ACHN (cell line): ENCODE measurements at places on chromosomes 5 and 9.

GRCh38 chr9:96217754-96218693 is 84.0 kb downstream of the HSD17B3 start:
- DNase-seq = peak; percentile 50

DNA sequence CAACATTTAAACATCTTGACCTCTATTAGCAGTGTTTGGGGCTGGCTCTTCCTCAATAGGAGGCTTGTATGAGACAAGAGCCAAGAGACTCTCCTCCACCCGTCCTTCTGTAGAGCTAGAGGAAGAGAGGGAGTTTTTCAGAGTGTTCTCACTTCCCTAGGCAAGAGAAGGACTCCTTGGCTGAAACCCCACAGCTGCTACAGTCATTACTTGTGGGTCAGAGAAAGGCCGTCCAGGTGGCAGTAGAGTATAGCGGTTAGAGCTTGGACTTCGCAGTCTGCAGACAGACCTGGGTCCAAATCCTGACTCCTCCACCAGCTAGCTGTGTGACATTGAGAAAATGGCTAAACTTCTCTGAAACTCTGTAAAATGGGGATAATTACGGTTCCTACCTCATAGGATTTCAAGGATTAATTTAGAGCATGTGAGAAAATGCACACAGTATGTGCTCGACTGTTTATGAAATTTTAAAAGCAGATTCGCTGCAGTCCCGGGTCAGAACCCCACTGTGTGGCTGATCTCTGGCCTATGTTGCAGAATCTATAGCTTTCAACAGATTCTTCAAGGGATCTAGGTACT is 80.8 kb upstream of the ARAP3 start:
- DNase-seq = no peak

GRCh38 chr5:43396762-43397304 is 15.4 kb downstream of the CCL28 start:
- DNase-seq = peak; percentile 51

GRCh38 chr9:90301277-90301653 is 341.4 kb downstream of the DIRAS2 start:
- DNase-seq = peak; percentile 89

- DNase-seq = no peak
These were observed 41.1 kb upstream of the TCF7 start for GRCh38 chr5:134073404-134073803.

DNA sequence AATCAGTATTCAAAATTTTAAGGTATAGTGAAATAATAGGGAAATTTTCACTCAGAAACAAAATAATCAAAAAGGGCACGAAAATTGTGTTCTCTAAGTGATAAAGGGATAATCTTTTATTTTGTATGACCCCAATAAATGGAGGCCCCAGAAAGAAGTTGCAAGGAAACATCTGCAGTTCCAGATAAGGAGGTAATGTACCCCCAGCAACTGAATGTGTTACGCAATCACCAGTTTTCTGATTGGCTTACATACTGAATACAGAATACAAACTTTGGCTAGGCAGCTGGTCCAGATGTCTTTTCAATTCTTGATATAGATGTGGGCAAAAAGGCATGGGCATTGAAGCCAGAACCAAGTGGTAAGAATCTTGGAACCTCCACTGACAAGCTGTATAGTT is 1.7 kb upstream of the TOPORS start:
- DNase-seq = no peak

DNA sequence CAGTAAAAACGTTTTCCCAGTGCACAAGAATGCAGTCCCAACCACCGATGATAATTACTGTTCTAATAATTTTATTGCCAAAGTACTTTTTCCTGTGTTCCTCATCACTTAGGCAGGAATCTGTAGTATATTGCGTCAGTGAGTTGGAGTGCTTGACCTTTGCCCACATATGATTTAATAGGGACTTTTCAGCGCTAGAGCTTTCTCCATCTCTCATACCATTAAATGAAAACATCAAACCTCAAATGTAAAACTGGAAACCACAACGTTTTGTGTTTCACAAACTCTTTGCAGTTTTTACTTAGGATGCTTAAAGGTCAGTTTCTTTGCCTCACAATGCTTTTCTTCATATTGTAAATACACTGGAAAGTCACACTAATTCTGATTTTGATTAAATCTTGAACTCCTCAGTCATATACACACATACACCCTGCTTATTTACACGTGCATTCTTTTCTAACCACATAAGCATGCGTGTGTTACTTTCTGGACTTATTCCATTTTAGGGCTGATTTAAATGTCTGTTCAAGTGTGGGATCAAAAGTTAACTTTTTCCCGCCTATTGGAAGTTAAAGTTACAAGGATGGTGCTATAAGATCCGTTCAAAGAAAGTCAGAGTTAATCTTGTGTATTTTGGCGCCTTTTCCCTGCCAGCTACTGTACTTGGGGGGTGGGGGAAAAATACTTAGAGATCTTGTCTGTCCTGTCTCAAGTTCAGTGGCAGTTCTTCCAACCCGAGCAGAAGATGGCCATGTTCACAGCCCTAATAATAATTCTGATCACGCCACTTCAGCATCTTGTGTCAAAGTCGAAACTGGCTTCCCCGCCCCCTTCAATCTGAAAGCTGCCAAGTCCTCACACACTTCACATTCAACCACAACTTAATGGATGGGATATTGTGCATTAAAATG is 6.6 kb upstream of the NFIB start:
- peak; percentile 73 for DNase-seq

DNA sequence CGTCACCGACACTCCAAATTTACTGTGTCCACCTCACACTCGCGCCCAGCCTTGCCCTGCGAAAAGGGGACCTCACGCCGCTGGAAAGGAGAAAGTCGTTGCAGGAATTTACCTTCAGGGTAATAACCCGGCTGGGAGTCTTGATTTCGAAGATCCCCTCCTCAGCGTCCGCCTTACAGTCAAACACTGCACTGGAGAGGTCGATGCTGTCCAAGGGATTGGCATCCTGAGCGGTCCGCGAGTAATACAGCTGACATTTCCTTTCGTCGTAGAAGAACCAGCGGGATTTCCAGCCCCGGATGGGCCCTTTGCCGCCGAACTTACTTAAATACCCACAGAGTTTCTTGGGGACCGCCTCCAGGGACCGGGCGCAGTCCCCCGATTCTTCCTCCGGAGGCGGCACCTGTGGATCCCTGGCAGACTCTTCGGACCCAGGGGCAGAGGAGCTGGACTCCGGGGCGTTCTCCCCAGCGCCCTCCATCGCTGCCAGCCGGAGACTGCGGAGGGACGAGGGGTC is 330 bp downstream of the TBC1D2 start:
- peak; percentile 50 for DNase-seq

DNA sequence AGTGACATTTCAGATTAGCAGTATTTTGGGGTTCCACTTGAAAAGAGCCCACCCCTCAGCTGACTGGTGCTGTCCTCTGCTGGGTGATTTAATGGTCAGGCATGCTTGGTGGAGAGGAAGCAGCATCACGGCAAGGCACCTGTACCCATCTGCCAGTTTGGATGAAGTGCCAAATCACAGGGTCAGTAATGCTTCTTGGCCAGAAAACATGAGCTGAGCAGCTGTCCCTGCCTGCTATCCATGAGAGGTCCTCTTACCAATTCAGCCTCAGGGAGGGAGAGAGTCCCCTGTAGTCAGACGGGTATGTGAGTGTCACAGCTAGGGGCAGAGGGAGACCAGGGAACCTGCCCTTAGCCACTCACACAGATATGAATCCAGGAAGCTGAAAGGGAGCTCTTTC is 137.9 kb downstream of the SEC61B start:
- no peak for DNase-seq

GRCh38 chr9:116162241-116162781 is 8.7 kb downstream of the PAPPA start:
- DNase-seq = no peak

DNA sequence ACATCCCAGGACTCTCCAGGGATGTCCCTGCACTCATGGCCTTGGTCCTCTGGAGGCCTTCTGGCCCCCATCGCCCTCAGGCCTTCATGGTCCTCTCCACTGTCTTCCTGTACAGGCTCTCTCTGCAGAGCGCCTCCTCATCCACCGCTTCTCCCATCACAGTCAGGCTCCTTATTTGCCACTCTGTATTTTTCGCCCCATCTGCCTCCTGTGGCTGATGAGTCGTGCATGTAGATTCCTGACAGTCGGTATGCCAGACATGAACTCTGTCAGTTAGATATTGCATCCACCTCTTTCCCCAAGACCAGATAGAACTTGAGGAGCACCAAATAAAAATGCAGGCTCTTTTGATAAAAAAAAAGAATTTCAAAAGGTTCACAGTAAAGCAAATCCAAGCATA is 362.8 kb downstream of the IRX1 start:
- no peak for DNase-seq

GRCh38 chr9:73869264-73869663 is 627.9 kb upstream of the RORB start:
- DNase-seq = peak; percentile 92

GRCh38 chr9:11713077-11713476 is 980.1 kb upstream of the TYRP1 start:
- DNase-seq = no peak

- DNase-seq = no peak
These were observed 382.3 kb upstream of the SLC30A5 start for GRCh38 chr5:68711293-68712200.

GRCh38 chr5:55816342-55816741 is 34.8 kb upstream of the IL31RA start:
- peak; percentile 38 for DNase-seq

GRCh38 chr9:105911104-105911911 is 217.0 kb downstream of the TMEM38B start:
- DNase-seq = peak; percentile 59

GRCh38 chr5:35120715-35121114 is 73.0 kb upstream of the AGXT2 start:
- no peak for DNase-seq

DNA sequence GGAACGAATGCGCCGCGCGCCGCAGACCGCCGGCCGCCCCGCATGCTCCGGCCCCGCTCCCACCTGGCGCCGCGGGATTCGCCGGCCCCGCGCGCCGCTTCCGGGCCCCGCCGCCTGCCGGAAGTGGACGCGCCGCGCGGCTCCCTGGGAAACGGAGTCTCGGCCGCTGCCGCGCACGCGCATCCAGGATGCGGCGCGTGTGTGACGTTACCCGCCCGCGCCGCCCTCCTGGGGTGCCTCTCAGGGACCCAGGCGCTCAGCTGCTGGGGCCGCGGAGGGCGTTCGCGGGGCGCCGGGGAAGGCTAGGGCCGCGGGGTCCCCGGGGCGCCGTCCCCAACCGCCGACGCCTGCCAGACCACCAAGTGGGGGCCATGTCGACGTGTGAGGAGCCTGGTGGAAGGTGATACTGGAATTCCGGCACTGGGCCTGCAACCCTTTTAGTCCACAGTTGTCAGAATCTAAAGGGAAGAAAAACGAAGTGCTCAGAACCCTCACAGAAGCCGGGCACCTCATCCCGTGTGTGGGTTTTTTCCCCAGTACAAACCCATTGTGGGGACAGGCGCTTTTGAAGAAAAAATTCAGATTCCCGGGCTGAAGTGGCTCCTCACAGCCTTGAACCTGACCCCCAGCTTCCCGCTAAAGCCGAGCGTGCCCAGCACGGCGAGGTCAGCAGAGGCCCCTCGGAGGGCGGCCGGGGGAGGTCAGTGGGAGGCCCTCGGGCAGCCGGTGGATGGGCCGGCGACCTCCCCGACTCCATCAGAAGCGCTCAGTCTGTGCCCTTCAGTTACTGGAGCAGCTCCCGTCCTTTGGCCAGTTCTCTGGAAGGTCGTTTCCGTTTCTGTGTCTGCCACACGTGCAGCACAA is at the start of gene CLPTM1L:
Gene CLPTM1L (minus strand): TSS at position 125 of the 864 bp plus-strand sequence. CDS start 258 bp downstream, outside the sequence.
- DNase-seq = peak; percentile 86

GRCh38 chr9:17225407-17225806 is 90.6 kb downstream of the CNTLN start:
- no peak for DNase-seq

DNA sequence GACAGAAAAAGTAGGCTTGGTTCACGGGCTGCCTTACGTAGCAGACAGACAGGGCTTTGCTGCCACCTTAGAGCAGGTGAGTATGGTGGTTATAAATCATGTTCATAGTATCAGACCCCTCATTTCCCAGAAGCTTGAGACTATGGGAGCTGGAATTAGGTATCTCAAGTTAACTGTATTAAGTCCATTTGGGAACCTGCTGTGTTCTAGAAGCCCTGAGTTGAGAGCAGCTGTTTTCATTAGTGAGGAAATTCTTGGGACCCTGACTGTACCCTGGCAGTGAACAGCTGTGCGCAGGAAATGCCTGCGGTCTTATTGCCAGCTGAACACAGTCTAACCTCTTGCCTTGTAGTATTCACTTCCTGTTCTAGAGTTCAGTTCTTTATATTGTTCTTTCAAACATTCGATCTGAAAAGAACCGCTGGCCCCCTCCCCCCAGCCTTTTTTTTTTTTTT is 29.8 kb downstream of the UGCG start:
- no peak for DNase-seq

DNA sequence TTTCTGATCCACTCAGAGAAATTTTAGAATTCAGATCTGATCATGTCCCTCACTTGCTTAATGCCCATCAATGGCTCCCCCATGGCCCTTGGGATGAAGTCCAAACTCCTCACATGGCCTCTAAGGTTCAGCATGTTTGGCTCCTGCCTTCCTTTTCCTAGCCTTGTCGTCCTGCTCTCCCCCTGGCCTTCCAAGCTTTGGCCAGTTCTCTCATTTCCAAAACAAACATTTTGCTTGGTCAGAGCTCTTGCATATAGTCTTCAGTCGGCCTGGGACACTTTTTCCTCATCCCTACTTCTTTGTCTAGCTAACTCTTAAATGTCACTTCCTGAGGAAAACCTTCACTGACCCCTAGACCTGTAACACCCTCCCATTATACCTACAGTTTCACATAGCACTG is 37.1 kb upstream of the PPP3R2 start:
- DNase-seq = no peak

- no peak for DNase-seq
These were observed 27.1 kb upstream of the F2R start for GRCh38 chr5:76688836-76689235.

DNA sequence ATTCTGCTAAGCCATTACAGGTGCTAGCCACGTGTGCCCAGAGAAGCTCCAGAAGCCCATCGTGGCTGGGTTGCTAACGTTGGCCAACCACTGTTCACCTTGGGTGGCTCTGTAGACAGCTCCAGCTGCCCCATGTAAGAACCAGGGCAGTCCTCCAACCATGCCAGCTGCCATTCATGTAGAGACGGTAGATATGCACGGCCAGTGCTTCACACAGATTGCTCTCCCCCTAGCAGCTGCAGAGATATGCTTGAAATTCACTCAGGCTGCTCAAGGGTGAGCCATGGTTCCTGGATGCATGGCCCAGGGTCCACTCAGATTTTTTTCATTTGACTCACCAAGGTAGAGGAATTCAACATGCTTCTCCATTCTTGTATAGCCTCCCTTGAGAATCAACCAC is 31.0 kb downstream of the GADD45G start:
- DNase-seq = peak; percentile 78

DNA sequence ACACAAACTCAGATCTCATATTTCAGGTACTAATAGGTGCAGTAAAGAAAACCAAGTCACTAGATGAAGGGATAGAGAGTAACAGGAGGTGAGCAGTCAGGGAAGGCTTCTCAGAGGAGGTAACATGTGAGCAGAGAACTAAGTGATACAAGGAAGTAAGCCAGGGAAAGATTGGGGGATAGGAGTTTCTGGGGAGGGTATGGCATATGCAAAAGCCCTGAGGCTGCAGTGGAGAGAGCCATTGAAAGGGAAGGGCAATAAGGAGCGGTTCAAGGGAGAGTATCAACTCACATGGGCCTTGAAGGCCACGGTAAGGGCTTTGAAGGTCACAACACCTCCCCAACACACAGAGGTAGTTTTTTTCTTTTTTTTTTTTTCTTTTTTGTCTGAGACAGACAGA is 6.9 kb downstream of the OLFML2A start:
- no peak for DNase-seq

- no peak for DNase-seq
These were observed 265.6 kb downstream of the PAPPA start for GRCh38 chr9:116419181-116419580.

GRCh38 chr9:12448246-12448645 is 244.9 kb upstream of the TYRP1 start:
- no peak for DNase-seq

GRCh38 chr9:126383406-126384046 is 56.9 kb downstream of the MVB12B start:
- DNase-seq = no peak
